ENCODE measurements at places on chromosomes 5 and 9.

DNA sequence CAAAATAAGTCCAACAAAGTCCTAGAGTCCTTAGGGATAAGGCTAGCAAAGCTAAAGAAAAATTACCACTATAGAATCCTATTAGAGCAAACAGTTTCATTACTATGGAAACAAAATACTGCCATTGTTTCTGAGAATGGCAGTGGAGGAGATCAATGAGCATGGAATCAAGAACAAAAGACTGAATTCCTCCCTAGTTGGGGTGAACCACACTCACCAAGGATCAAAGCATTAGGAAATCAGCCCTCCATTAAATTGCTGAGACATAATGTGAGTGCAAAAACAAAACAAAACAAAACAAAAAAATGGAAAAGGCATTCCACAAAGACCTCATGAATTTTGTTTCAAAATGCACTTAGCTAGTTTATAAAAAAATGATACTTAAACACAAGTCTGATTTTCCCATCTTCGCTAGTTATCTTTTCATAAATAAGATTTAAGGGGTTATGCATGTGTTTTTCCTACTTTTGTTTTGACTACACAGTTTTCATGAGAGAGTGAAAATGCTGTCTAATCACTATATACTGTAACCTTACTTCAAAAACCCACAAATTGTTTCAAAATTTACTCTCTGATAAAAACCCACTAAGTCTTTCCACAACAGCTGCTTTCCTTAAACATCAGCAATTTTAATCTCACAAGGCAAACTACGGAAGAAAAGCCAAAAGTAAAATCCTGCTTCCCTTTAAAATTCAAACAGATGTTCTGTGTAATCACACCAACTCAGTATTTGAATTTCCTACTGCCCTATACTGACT is 9.7 kb downstream of the SERINC5 start:
- H3K4me3 ChIP-seq, result no peak overlapping the region
- DNase-seq, result no peak

DNA sequence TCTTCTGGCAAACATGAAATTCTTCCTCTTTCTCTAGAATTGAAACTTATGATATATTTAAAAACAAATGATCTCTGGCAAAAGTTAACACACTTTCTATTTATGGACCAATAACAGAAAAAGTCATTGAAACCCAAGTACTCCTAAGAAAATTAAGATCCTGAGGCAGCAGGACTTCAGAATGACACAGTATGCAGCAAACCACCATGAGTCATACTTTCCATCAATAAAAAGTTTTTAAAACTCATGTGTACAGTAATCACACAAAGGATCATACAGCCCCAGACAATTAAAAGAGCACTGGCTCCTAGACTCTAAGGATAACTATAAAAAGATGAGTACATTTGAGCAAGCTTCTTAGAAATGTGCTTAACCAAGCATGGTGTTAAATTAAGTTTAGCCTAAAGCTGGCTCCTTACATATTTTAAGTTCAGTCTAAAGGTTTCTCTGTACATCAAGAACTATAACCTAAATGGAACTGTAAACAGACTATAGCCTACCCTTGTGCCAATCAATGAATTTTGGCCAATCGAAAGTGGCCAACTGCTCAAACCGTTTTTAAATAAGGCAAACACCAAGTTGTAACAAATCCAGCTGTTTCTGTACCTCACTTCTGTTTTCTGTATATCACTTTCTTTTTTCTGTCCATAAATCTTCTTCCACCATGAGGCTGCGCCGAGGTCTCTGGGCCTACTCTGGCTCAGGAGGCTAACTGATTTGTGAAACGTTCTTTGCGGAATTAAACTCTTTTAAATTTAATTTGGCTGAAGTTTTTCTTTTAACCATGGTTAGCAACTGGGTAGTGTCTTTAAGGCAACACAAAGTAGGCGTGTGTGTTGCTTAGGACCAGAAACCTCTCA is 232.1 kb upstream of the PIK3R1 start:
- H3K4me3 ChIP-seq, result no peak overlapping the region
- no peaks in the 10 kb centered on the region for H3K4me1 ChIP-seq
- H3K36me3 ChIP-seq, result no peaks in the 10 kb centered on the region
- no peak overlapping the region for H3K27ac ChIP-seq

- no peak for DNase-seq
- no peaks in the 10 kb centered on the region for H3K36me3 ChIP-seq
- H3K27me3 ChIP-seq, result no peaks in the 10 kb centered on the region
- no peaks in the 10 kb centered on the region for H3K4me1 ChIP-seq
- H3K4me3 ChIP-seq, result no peak overlapping the region
- no peak overlapping the region for H3K27ac ChIP-seq
These were observed 157.8 kb downstream of the ARHGEF28 start for GRCh38 chr5:73783828-73784227.

DNA sequence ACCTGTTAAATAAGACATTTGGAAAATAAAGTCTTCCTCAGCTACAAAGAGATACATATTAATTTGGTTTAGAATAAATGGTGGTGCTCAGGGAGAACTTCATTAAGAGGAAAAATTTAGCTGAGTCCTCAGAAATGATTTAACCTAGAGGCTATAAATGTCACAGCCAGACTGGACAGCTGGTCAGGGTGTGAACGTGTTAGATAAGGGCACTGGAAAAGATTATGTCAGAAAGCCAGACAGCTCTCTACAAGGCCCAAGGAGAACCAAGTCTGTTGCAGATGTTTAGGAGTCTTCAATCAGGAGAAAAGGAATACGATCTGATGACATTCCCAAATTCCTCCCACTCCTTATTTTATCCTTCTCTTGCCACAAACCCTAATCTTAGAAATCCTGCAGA is 265.2 kb downstream of the MAT2B start:
- H3K4me1 ChIP-seq, result no peaks in the 10 kb centered on the region
- no peak overlapping the region for H3K4me3 ChIP-seq
- no peak overlapping the region for H3K27ac ChIP-seq
- H3K36me3 ChIP-seq, result no peaks in the 10 kb centered on the region
- DNase-seq, result no peak

DNA sequence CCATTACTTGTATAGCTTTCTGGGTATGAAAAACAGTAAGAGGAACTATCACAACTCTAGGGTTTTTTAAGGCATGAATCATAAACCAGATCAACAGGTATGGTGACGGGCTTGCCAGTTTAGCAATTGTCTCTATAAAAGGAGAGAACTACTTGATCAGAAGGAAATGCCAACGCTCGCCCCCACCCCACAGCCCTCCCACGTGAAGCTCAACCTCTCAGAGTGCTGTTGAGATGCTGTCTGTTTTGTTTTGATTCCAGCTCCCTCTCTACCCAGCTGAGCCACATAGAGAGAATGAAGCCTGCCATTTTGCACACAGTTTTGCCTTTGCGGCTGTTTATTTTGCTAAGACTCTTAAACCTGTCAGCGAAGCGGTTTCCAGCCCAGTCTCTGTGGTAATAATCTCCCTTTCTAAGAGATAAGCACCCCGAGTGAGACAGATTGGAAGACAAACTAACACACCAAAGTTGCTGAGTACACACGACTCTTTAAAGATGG is 257.9 kb upstream of the ANKRD55 start:
- peaks cover 10% of the 10 kb centered on the region for H3K4me1 ChIP-seq
- H3K36me3 ChIP-seq, result no peaks in the 10 kb centered on the region
- no peak for DNase-seq

DNA sequence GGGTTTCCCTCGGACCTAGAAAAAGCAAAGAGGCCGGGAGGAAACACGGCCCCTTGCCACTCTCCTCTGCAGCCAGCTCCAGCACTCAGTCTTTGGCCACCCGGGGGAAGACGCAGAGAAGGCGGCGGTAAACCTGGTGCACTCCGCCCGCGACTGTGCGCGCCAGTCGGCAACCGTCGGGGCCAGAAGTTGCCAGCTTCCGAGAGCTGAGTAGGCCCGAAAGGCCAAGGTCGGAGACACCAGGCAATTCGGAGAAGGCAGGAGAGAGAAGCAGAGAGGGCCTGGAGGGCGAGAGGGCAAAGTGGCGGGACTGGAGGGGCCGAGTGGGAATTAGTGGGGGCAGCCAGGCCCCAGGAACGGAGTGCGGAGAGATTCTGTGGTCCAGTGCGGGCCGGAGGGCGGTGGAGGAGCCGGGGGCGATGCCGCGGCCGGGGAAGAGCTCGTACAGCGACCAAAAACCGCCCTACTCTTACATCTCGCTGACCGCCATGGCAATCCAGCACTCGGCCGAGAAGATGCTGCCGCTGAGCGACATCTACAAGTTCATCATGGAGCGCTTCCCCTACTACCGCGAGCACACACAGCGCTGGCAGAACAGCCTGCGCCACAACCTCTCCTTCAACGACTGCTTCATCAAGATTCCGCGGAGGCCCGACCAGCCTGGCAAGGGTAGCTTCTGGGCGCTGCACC is at the start of gene FOXB2:
Gene FOXB2, plus strand, starts transcription at position 420 of the 690 bp plus-strand sequence. Its CDS starts 0 bp downstream, at position 420.
- no peak within 1 kb of the TSS for H3K4me3 ChIP-seq
- no peak for DNase-seq
- H3K4me1 ChIP-seq, result peaks cover 18% of the 10 kb centered on the region
- H3K36me3 ChIP-seq, result no peaks in the 10 kb centered on the region

GRCh38 chr9:35940458-35941407 is 17.2 kb downstream of the OR2S2 start:
- H3K4me1 ChIP-seq, result peaks cover 52% of the 10 kb centered on the region
- no peaks in the 10 kb centered on the region for H3K27me3 ChIP-seq
- H3K27ac ChIP-seq, result peak overlapping the region; percentile 6

DNA sequence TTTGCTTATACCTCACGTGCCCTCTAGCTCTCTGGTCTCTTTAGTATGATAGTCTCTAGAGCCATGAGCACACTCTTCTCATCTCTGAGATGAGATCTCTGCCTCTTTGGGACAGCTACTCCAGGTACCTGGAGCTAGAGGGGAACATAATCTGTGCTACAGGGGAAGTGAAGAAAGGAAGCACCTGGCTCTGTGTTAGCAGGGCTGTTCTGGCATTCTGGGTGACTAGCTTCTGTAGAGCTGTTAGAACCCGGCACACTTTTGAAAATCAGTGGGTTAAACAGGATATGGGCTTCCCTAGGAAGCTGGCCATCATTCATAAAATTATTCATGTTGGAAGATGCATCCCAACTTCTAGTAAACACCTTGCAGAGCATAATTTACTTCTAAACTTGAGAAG is 224.8 kb downstream of the MCTP1 start:
- no peak overlapping the region for H3K27ac ChIP-seq
- H3K4me3 ChIP-seq, result no peak overlapping the region
- H3K27me3 ChIP-seq, result no peaks in the 10 kb centered on the region
- no peaks in the 10 kb centered on the region for H3K4me1 ChIP-seq
- DNase-seq, result no peak

DNA sequence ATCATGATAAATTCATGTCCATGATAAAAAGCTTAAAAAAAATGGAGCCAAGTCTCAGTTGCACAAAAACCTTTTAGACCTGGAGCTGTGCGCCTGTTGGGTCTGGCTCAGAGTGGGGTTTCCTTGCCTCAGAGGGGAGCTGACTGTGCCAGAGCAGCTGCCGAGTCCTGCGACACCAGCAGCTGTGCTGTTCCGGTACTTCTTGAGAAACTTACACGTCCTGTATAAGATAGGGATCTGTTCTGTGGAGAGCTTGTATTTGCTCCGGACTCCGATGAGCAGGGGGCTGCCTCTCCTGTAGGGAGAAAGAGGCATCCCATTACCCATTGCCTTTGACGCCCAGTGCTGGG is 28.6 kb downstream of the GFPT2 start:
- no peaks in the 10 kb centered on the region for H3K27me3 ChIP-seq
- no peaks in the 10 kb centered on the region for H3K4me1 ChIP-seq
- H3K4me3 ChIP-seq, result no peak overlapping the region
- H3K27ac ChIP-seq, result no peak overlapping the region

DNA sequence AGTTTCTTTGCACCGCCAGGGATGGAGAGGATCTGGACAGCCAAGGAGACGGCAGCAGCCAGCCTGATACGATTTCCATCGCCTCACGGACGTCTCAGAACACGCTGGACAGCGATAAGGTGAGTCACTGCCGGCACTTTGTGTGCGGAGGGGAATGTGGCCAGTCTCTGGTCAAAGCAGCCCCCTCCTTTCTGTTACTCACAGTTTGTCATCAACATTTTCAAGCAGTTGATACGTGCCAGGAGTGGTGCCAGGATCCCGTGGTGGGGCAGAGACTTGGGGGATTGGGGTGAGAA is 175.1 kb upstream of the OTULINL start:
- no peaks in the 10 kb centered on the region for H3K4me1 ChIP-seq
- no peaks in the 10 kb centered on the region for H3K27me3 ChIP-seq
- no peak overlapping the region for H3K27ac ChIP-seq
- no peak for DNase-seq
- H3K4me3 ChIP-seq, result no peak overlapping the region
- no peaks in the 10 kb centered on the region for H3K36me3 ChIP-seq

GRCh38 chr5:39569857-39570256 is 145.1 kb upstream of the DAB2 start:
- H3K4me3 ChIP-seq, result no peak overlapping the region
- H3K4me1 ChIP-seq, result no peaks in the 10 kb centered on the region
- no peaks in the 10 kb centered on the region for H3K27me3 ChIP-seq
- H3K36me3 ChIP-seq, result no peaks in the 10 kb centered on the region

DNA sequence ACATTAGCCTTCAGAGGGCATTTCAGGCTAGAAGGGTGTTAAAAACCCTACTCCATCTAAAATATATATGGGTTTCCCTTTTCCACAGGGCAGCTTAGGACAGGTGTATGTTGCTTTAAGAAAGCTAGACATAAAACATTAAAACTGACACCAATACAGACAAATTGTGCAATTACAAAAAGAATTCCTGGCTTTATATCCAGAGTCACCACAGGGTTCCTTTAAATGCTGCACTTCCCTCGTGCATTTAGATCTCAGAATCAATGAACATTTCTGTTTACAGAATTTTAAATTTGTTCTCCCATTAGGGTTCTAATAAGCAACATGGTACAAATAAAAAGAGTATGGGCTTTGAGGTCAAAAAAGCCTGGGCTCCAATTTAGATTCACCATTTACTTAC is 170.2 kb downstream of the MAPKAP1 start:
- no peaks in the 10 kb centered on the region for H3K4me1 ChIP-seq
- no peak overlapping the region for H3K27ac ChIP-seq
- no peaks in the 10 kb centered on the region for H3K27me3 ChIP-seq

All from effector memory CD4-positive, alpha-beta T cell (primary cell).